ENCODE measurements at places on chromosomes 1 and 21.
A peak's percentile ranks its signal among the peaks of the same experiment; 100 is the strongest.

DNA sequence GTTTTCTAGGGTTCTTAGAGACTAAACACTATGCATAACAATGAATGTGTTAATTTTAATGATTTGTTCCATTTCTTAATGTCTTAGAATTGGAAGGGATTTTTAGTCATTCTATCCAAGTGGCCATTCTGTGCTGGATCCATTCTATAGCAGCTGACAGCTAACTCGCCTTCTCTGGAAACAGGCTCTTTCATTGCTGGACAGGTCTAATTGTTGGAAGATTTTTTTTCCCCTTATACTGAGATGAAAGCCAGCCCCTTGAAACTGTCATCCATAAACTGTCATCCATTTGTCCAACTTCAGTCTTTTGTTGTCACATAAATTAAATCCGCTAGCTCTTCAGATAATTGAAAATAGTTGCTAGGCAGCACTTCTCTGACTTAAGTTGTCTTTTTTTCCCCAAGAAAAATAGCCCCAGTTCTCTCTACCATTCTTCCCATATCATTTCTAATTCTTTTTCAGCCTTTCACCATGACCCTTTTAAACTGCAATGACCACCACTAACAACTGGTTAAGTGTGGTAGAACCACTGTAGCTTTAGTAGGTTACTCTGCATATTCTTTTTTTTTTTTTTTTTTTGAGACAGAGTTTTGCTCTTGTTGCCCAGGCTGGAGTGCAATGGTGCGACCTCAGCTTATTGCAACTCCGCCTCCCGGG lies 19.7 kb downstream of the AK4 start:
- no peak for DNase-seq

DNA sequence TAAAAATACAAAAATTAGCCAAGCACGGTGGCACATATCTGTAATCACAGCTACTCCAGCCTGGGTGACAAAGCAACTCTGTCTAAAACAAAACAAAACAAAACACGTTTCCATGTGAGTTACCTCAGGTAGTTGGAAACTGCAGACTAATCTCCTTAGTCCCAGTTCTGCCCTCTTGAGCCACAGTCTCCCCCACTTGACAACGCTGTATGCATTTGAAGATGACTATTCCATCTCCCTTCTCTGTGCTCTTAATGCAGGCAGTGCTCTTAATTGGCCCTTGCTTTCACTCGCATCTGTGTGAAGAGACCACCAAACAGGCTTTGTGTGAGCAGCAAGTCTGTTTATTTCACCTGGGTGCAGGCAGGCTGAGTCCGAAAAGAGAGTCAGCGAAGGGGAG lies 19.6 kb upstream of the DHCR24 start:
- no peak for DNase-seq

DNA sequence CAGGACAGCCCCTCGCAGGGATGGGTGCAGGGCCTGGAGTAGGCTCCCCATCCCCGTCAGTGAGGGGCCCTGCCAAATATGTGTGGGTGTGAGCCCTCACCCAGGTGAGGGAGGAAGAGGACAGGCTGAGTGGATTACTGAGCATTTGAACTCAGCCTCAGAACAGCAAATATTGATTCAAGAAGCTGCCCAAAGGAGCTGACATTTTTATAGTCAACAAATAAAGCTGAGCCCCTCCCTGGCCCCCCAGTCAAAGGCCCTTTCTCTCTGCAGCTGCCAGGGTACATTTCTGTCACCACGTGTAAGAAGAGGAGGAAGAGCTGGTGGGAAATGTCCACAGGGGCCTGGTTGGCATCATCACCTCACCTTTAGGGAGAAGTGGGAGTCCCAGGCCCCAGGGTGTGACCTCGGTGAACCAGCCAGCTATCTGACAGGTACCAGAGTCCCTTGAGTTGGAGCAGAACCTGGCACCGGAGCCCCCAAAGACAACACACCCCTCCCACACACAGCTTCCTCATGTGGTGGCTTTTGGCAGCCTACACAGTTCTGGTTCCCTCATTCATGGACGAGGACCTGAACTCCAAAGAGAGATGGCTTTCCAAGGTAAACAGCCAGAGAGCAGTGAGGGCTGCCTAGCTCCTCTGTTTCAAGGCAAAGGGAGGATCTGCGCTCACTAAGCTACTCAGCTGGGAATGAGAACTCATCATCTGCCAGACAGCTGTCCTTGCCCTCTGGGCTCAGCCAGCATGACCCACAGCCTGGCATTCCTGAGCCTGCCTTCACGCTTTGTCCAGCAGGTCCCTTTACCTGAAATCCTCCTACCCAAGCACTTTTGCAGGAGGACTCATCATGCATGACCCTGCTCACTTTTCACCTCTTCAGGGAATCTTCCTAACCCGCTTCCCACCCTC lies 43.0 kb upstream of the TENT5C start:
- DNase-seq = no peak

- no peak for DNase-seq
These were observed 7.5 kb downstream of the RIPK4 start for GRCh38 chr21:41759214-41759840.

- DNase-seq = no peak
These were observed 100.7 kb downstream of the BARHL2 start for GRCh38 chr1:90616395-90616794.

GRCh38 chr1:92465256-92465647 lies 21.5 kb downstream of the GFI1 start:
- no peak for DNase-seq

GRCh38 chr1:91005285-91005684 lies 16.6 kb downstream of the ZNF644 start:
- no peak for DNase-seq

GRCh38 chr1:44847845-44848244 lies 4.8 kb upstream of the PTCH2 start:
- DNase-seq = no peak

DNA sequence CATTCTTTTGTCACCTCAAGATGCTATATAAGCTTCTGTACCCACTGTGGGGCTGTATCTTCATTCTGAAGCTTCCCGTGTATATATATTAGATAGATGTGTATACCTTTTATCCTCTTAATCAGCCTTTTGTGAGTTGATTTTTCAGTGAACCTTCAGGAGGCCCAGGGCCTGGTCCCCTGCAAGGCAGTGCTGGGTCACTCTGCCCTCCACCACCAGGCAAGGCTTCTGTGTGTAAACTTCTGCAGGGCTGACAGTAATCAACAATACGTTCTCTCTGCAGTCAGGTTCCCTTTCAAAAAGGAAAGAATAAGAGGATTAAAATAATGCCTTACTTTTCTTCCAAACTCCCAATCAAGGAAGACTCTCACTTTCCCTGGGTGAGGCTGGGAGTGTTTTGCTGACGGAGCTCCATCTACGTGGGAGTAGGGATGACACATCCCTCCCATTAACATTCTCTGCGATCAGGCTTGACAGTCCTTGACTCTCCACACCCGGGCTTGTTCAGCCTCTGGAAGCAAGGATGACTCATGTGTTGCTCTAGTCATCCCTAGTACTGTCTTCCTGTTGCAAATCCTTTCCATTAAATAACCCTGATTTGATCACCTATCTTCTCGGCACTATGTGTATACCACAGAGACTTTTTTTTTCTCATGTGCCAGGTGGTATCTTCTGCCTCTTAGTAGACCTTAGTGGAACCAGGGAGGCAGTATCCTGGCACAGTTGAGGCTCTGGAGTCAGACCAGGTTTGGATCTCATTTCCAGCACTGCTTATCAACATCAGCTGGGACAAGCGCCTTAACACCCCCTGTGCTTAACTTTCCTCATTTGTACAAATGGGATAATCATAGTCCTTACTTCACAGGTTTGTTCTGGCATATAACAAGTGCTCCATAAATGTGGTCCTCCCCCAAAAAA lies 70.3 kb upstream of the KCNK1 start:
- DNase-seq = peak; percentile 98

GRCh38 chr1:39086865-39087409 lies 60.8 kb downstream of the NDUFS5 start:
- DNase-seq = peak; percentile 89

DNA sequence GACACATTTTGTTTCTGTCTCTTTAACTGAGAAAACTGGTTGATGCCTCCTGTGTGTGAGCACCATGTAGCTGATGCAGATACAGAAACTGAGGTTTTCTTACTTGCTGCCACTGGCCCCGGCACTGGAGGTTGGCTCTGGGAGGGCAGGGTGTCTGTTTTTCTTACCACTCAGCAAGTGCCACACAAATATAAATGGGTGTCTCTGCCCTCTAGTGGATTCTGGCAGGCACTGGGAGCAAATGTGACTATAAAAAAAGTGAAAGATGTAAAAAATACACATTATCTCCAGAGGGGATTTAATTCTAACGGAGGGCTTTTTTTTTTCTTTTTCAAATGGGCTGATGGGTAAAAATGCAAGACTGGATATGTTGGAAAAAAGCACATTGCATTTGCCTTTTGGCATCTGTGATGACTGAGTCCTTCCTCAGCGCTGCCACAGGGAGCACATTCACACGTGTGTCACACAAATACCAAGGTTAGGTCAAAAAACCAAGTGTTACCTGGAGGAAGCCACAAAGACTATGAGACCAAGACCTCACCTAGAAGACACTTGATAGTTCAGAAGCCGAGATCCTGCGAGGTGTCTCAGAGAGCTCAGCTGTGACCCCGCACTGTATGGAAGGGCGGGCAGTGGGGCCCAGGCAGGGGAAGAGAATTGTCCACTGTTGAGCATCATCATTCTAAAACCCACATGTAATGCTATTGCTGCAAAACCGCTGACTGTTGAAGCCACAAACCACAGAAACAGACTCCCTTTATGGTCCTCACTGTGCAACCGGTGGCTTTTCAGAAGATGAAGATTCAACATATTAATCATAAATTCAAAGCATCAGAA lies 18.9 kb downstream of the PGBD2 start:
- DNase-seq = peak; percentile 52

DNA sequence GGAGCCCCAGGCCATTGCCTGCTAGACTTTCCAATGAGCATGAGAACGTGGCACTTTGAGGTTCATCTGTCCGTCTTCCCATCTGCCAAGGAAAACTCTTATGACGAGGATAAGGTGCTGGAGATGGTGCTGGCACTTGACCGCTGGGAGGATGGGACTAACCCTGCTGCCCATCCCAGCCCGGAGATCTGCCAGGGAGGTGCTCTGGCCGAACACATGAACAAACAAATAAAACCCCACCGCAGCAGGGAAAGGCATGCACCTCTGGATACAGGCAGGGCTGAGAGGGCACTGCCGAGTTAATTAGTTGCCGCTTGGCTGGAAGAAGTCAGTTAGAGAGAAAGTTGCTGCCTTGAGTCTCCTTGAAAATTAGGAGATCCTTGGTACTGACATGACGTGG lies 308.4 kb downstream of the AJAP1 start:
- DNase-seq = no peak

GRCh38 chr1:156813298-156813697 lies 3.4 kb downstream of the SH2D2A start:
- DNase-seq = no peak

DNA sequence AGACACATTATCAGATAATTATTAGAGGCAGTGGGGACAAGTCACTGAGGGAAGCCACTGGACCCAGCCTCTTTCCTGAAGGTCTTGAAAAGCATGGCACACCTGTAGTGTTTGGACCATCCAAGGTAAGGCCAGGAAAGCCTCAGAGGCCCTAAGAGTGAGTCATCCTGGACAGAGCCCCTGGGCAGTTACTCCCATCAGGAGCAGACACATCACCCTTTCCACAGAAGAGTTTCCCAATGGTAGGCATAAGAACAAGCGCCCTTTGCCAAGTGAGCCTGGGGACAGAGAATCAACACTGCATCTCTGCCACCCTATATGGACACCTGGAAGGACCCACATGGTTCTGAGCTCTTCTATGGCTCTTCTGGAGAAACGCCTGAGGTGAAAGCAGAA lies 136.0 kb downstream of the PLXNA2 start:
- DNase-seq = peak; percentile 47

DNA sequence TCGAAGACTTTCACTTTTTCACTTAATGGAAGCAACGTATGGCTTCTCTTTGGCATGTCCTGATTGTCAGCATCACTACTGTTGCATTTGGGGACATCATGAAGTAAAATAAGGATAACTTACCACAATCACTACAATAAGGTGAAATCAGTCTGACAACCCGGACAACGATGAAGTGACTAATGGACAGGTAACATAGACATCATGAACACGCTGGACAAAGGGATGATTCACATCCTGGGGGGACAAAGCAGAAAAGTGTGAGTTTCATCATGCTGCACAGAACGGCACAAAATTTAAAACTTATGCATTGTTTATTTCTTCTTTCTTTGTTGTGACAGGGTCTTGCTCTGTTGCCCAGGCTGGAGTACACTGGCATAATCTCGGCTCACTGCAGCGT lies 53.9 kb downstream of the FH start:
- no peak for DNase-seq

- DNase-seq = no peak
These were observed 17.9 kb downstream of the CLDN14 start for GRCh38 chr21:36461918-36462486.
